ENCODE measurements at places on chromosomes 7 and 10.

DNA sequence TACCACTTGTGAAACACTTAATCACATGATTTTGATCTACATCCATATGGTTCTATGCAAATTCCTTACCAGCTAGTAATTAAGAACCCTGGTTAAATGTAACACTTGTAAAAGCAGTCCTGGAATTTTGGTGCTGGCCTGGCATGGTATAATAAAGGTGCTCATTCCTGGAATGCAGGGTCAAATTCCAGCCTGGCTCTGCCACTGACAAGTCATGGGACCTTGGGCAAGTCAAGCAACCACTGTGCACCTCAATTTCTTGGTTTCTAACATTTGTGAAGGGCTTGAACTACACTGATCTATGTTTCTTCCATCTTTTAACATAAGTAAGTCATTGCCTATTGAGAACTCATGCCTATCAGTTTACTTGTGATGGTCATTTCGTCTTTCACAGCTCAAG is 91.9 kb upstream of the PIK3CG start:
- DNase-seq, result no peak

- DNase-seq, result no peak
Measured at GRCh38 chr10:72254813-72255568, 18.7 kb upstream of the DDIT4 start.

- DNase-seq, result no peak
Measured at GRCh38 chr10:63365976-63366765, 99.6 kb downstream of the JMJD1C start.

GRCh38 chr7:127718340-127718679 is 66.3 kb downstream of the SND1 start:
- no peak for DNase-seq

GRCh38 chr7:158073845-158074840 is 513.5 kb downstream of the PTPRN2 start:
- DNase-seq, result no peak

- no peak for DNase-seq
Measured at GRCh38 chr10:78401624-78402367, 368.1 kb downstream of the RPS24 start.

- no peak for DNase-seq
Measured at GRCh38 chr10:112962343-112962742, 12.3 kb downstream of the TCF7L2 start.

DNA sequence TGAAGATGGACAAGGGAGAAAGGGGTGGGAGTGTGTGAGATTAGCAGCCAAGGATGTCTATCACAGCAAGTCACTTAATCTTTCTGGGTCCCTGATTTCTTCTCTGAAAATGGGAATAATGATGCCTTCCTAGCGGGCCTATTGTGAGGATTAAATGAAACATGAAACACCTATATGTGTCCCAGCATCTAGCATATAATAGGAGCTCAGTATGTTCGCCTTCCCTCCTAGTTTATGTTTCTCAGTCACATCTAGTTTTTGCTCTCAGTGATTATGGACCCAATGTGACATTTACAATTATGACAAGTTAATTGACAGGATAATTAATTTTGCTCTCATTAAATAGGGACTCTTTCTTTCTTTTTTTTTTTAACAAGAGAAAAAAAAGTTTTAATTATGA is 252.9 kb downstream of the SNX13 start:
- no peak for DNase-seq

- DNase-seq, result no peak
Measured at GRCh38 chr10:110967645-110968044, 48.2 kb downstream of the SHOC2 start.

DNA sequence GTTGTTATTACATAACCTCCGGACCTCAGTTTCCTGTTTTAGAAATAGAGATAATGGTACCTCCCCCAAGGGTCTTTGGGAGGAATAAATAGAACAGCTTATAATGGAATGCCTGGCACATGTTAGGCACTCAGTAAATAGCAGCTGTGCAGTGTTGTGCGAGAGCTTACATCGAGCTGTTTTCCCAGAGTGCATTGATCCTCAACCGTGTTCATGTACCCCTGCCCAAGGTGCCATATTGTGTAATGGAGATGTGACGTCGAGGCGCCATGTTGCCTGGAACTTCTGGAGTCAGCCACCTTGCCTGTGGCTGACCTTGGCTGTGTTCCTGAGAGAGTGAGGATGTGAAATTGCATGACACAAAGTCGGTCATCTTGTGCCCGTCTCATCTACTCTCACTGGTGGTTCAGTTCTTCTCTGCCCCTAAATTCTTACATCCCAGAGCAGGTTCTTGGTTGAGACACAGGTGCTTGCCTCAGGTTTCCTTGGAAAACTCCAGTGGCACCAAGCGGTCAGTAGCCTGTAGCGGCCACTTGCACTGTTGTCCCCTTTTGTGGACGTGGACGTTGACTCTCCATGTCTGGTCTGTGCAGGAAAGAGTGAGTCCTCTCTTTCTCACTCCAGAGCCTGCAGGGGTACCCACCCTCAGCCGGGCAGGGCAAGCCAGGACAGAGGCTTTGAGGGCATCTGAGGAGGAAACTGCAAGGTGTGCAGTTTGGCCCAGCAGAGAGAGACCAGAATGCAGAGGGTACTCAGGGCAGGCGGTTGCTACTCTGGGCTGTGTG is 230.6 kb downstream of the MGMT start:
- no peak for DNase-seq

GRCh38 chr7:73539709-73540108 is 17.6 kb upstream of the BAZ1B start:
- DNase-seq, result no peak

- no peak for DNase-seq
Measured at GRCh38 chr7:123324283-123324682, 124.5 kb upstream of the SLC13A1 start.

DNA sequence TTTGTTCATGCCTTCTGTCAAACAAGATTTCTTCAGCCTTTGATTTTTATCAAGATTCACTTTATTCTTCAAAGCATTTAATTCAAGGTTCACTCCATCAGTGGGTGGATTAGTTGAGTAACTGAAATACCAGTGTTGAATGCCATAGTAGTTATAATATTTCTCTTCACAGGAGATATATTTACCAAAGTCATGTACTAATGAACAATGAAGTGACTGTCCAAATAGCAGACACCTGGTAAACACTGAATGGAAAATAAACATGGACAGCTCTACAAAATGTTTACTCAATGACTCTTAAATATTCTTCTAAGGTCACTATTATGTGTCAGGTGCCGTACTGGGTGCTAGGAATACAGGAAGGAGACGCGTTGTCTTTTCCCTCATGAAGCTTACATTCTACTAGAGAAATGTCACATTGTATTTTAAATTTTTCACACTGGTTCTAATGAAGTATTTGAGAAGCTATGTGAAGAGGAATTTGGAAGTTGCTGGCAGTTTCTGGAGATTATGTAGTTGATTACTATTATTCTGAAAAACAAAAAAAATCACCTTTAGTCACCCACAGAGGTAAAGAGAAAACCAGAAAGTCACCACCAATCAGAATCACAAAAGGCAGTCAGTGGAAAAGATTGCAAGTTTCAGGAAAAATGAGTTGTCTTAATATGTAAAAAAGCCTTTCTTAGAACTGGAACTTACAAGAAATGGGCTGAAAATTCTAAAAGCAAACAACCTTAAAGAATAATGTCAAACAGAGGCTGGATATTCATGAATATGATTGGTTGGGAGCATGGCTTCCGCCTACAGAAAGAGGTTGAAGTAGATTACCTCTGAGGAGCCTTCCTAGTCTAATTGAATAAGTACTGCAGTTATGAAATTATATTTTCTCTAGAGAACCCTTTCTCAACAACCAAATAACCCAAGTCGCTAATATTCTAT is 84.5 kb downstream of the RTKN2 start:
- peak; percentile 25 for DNase-seq

DNA sequence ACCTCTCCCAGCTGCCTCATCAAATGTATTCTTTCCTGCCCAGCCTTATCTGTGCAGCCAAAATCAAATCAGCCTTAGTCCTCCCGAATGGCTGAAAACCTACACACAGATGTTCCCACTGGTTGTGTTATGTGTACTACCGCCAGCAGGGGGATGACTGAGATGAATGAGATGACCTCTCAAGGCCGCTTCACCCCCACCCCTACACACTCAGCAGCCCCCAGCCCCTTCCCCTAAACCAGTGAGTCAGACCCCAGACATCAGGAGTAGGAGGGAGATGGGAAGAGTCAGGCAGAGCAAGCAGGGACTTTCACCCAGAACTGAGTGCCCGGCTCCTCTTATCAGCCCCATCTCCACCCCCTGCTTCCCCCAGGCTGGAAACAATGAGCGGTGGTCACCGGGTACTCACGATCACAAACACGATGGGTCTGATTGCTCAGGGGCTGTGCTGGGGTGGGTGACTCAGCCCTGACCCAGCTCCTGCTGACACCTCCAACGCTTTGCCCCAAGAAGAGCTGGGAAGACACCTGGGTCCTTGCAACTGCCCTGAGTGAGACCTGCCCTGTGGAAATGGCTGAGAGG is 6.5 kb upstream of the C10orf105 start:
- peak; percentile 87 for DNase-seq

DNA sequence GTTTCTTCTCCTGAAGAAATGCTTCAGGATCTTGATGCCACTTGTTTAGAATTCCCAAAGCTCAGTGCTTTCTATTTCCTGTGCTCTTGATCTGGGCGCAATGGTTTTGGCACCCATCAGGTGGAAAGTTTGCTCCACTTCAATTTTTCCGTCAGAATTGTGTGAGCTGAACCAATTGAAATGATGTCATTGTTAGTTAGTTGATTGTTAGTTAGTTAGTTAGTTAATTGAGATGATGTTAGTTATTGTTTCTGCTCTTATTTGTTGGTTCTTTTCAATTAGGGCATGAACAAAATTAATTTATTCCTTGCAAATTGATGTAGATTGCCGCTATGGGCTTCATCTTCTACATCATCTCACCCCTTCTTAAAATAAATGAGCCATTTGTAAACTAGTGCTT is 252.6 kb downstream of the BAMBI start:
- DNase-seq, result no peak

- no peak for DNase-seq
Measured at GRCh38 chr7:7681936-7682329, 36.5 kb downstream of the RPA3 start.

DNA sequence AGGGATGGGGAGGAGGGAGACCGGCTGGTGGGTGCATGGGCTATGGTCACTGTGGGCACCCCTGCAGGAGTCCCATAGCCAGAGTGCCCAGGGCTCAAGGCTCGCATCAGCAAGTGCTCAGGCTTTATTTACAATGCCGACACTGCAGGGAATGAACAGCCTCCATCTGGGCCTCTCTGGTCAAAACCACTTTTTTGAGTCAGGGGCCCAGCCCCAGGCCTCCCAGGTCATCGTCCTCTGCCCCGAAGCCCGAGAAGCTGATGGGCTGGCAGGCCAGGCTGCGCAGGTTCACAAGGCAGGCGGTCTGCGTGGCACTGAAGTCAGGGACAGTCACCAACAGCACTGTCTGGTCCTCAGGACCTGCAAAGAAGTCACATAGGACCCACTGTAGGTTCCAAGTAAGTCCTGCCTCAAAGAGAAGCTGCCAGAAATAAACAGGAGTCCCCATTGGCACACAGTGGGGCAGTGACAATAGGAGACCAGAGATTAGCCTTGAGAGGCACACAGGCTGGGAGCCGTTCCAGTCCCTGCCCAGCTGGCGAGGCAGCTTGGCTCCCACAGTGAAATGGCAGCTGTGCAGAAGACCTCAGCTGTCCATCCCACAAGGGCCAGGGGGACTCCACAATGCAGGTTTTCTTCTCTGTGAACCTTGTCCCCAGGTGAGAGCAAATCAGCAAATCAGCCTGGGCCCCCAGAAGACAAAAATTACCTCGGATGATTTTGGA is 8.6 kb downstream of the POLD2 start:
- no peak for DNase-seq

GRCh38 chr7:2018569-2019460 is 213.9 kb downstream of the MAD1L1 start:
- DNase-seq, result no peak

- DNase-seq, result no peak
Measured at GRCh38 chr10:29968585-29968984, 90.8 kb downstream of the JCAD start.

- no peak for DNase-seq
Measured at GRCh38 chr10:22338185-22338900, 7.0 kb upstream of the SPAG6 start.

- DNase-seq, result no peak
Measured at GRCh38 chr7:52261057-52261456, 774.4 kb upstream of the POM121L12 start.

DNA sequence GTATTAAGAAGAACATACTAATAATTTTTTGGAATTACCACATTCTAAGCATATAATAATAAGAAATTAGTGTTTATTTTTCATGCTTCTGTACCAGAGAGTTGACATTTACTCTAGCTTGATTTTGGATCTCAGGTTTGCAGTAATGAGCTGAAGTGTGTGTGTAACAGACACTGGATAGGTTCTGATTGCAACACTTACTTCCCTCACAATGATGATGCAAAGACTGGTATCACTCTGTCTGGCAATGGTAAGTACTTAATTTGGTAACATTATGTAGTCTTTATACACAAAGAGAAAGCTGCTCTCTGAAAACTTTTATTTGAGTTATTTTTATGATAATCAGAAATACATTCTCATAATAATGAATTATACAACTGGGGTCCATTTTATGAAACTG is 54.1 kb downstream of the SRI start:
- no peak for DNase-seq

GRCh38 chr7:36852017-36852416 is 127.7 kb upstream of the AOAH start:
- DNase-seq, result peak; percentile 35

GRCh38 chr7:30612658-30613265 is 18.1 kb downstream of the GARS1 start:
- peak; percentile 36 for DNase-seq

DNA sequence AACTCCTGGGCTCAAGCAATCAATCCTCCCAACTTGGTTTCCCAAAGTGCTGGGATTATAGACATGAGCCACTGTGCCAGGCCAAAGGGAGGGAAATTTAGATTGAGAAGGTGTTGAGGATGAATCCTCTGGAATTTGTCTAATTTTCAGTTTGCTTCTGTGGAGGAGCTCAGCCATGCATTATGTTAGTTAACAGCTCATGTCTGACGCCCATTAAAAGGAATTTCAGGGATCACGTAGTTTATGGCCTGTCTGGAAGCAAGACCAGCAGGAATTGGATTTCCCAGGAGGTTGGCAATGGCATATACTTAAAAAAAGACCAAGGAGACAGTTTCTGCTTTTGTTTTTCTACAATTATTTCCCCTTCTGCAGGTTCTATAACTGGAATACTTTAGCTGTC is 165.7 kb downstream of the OTUD1 start:
- DNase-seq, result no peak

DNA sequence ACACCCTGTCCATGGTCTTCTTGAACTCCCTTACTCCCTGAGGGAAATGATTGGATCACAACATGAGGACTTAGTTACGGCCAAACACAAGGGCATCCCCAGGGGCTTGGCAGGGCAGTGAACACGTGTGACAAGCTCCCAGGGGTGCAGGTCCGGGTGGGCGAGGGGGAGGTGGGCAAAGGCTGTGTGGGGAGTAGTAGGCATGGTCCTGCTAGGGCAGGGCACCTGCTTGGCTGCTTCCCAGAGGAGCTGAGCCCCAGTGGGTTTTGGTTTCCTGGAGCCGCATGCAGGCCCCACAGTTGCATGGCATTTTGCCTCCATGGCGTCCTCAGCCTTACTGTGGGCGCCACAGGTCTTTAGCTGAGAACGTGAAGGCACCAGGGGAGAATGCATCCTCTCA is 46.6 kb upstream of the ZNF32 start:
- no peak for DNase-seq

All from stimulated activated CD4-positive, alpha-beta T cell treated with anti-CD3 and anti-CD28 coated beads, Interleukin-4, amount 100 ng/mL, for 24 hours (primary cell).